ENCODE measurements at places on chromosomes 6 and 20. TPM values are rescaled to one million over a fixed set of nuclear protein-coding genes. Genes with fewer than 3 reads are reported as not detected.

The CAGE1 gene
- 0.18 TPM for total RNA-seq

The EEF1A1 gene
- 12,803 TPM for total RNA-seq

The WTAP gene
- 112 TPM for total RNA-seq

The PREP gene
- total RNA-seq = 36.7 TPM

The TAP2 gene
- total RNA-seq = 2.2 TPM

The RSPO4 gene
- 1.3 TPM for total RNA-seq

The C4B gene
- total RNA-seq = 12.5 TPM

The GPR63 gene
- 5.6 TPM for total RNA-seq

The KCNB1 gene
- total RNA-seq = 0.58 TPM
